ENCODE measurements at places on chromosomes 1 and 21.

GRCh38 chr1:215623162-215623561 is 56.1 kb downstream of the KCTD3 start:
- no peak for DNase-seq

DNA sequence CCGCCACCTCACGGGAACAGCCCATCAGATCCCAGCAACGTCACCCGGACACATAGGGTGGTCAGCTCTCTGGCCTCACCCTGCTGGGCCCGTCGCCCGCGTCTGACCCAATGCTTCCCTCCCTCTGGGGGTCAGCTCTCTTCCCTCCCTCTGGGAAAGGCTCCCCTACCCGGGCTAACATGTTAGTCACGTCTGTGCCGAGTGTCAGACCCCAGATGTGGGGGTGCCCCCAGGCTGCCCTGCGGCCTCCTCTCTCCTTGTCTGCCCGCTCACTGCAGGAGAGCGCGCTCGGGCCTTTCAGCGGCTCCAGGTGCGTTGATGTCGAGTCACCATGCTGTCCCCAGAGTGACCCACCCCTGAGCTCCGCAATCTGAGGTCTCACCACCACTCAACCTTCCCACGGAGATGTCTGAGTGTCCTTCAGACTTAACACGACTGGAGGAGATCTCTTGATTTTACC is 34.3 kb downstream of the SLC37A1 start:
- no peak for DNase-seq

DNA sequence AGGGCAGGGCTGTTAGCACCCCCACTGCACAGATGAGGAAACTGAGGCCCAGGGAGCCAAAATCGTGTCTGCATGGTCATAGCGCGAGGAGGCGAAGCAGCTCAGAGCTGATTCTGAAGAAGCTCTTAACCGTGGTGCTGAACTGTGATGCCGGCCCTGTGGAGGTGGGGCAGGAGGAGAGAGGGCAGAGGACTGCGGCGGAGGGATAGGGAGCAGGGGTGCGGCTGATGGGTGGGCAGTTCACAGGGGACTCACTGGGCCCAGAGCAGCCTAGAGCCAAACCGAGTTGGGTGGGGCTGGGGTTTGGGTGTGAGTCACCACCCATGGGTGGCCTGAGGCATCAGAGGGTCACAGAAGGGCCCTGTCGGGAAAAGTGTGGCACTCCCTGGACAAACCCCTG is 74.7 kb downstream of the RAP1GAP start:
- DNase-seq = no peak

GRCh38 chr1:23103001-23103889 is 65.4 kb downstream of the LUZP1 start:
- no peak for DNase-seq

- DNase-seq = no peak
Measured at GRCh38 chr1:164950541-164950986, 391.6 kb downstream of the PBX1 start.

DNA sequence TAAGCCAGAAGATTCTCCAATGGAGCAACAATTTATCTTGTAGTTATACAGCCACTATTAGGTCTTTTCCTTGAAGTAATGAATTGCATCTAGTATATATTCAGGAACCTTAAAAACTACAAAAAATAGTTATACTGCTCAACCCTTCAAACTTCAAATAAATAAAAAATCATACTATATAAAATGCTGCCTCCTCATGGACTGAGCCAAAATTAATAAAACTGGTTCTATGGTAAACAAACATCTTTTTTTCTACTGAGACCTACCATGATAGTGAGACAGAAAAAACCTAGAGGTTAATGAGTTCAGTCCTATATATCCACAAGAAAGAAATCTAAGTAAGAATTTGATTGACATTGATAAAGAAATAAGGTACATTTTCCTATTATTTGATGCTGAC is 67.7 kb downstream of the GPATCH2 start:
- DNase-seq = no peak

- peak; percentile 71 for DNase-seq
Measured at GRCh38 chr1:153515504-153516394, 20.0 kb downstream of the S100A6 start.

DNA sequence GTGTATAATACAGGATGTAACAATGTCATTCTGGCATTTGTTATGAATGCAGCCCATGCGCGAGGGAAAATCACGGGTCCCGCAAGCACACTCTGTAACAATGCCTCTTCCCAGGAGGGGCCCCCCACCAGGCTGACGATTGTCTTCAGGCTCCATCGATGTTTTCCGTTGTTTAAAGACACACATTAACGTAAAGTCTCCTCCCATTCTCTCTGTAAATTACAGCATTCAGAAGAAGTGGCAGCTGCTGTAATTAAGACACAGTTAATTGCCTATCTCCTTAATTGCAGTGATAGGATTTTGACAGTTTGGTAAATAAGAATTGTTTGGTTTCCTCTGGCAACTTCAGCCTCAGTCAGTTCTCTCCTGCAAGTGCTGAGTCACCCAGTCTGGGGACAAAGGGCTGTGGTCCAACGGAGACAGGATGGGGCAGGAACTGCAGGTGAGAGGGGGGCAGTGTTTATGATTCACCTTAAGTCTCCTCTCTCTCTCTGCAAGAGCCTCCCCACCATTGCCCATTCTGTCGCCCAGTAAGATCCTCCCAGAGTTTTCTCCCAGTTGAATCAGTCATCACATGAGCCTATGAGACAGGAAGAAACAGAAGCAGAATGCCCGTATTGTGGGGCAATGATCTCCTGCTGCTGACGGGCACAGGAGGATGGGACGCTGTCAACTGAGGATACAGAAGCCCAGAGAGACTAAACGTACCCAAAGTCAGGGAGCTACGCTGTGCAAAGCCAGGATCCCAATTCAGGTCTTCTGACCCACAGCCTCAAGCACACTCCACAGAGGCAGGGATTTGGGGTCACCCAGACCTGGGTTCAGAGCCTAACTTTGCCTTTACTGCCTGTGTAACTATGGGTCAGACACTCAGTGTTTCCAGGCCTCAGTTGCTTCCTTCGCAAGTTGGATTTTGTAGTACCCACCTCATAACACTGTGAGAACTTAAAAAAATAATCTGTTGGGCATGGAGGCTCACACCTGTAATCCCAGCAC is 110.0 kb downstream of the ADSS2 start:
- peak; percentile 78 for DNase-seq

- no peak for DNase-seq
Measured at GRCh38 chr1:30525971-30526651, 197.3 kb downstream of the MATN1 start.

DNA sequence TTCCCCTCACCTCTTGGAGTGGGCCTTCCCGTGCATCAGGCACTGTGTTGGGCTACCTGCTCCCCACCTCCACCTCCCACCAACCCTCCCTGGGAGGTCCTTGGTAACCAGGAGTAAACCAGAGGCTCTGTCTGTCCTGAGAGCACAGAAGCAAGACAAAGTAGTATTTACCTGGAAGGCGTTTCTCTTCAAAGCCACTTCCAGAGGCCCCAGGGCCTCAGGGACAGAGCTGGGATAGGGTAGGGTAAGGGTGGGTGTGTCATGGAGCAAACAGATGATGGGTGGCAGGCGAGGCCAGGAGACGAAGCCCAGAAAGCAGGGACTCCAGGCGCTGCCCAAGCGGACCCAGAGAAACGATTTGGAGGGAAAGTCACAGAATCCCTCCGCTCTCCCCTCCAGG is 77.2 kb upstream of the TARDBP start:
- no peak for DNase-seq

- DNase-seq = no peak
Measured at GRCh38 chr1:109322974-109323373, 16.2 kb upstream of the MYBPHL start.

DNA sequence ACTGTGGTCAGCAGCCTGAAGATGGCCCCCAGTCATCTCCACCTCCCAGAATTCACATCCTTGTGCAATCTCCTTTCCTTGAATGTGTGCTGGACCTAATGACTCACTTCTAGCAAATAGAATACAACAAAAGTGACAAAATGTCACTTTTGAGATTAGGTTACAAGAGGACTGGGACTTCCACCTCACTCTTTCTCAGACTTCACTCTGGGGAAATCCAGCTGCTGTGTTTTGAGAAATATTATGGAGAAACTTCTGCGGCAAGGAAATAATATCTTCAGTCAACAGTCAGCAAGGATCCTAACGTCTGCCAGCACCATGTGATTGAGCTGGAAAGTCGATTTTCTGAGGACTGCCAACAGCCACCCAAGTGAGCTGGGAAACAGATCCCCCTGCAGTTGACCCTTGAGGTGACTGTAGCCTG is 70.5 kb upstream of the GADD45A start:
- DNase-seq = no peak

DNA sequence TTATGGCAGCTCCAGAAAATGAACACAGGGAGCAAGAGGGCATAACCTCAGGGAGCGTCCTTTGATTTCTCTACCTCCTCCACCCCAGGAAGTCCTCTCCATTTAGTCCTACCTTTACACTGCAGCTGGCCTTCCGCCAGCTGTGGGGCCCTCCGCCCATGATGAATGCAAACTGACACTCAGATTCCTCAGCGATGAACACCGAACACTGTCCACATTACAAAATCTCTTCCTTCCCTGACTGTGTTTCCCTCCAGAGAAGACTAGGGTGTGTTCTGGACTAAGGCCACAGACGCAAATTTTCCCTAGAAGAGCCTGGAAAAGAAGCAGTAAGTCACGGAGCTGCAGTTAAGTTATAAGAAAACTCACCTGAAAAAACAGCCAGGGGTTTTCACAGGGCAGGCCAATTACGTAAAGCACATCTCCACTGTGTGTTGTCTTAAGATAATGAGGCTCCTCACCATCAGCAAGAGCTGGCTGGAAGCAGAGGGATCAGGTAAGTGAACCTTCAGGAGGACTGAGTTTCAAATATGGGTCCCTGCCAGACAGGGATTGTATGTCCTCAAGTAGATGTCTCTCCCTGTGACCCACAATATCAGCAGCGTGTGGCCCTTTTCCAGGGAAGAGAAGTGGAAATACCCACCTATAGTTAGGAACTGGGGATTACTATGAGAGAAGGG is 46.3 kb upstream of the ATP1B1 start:
- DNase-seq = peak; percentile 35

All from keratinocyte (primary cell).